ENCODE measurements at places on chromosomes 6 and 20.

DNA sequence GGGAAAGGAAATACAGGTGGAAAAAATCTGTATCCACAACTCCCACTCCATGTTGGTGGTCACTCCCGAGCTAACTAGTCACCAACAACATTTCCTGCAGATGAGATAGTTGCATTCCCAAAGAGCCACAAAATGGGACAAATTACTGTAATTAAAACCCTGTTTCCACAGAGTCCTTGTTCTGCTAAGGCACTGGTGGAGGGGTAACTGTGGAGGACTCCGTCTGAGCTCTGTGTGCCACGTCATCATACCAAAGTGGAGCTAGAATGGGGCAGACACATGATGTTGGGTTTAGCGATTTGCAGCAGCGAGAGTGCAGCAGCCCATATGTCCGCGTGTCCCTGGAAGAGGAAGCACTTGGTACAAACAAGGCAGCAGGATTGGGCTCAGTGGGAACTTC, 172.5 kb upstream of the KCNK16 start:
- DNase-seq = no peak

DNA sequence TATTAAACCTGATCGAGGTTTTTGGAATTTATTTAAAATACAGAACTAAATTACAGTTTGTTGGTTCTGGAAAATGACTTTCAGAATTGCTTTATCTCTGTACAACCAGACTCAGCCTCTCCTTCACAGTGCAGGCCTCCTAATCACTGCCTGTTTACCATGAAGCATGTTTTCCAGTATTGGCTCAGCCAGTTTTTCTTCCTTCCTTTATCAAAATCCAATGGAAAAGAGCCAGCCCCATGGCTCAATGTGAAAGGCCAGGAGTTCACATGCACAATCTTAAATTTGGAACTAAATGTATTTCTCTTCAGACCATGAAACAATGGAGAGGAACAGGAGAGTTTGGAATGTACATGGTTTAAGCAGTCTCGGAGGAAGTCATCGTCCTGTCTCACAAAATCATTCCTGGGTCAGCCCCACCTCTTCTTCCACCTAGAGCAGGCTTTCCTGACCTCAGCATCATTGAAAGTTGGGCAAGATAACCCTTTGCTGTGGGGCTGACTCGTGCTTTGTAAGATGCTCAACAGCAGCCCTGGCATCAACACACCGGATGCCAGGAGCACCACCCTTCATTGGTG, 680.9 kb upstream of the AGPAT4 start:
- DNase-seq = no peak

- no peak for DNase-seq
Observed at GRCh38 chr6:4930025-4930691, 73.7 kb downstream of the RPP40 start.

- no peak for DNase-seq
Observed at GRCh38 chr6:161141173-161141572, 132.7 kb downstream of the AGPAT4 start.

- no peak for DNase-seq
Observed at GRCh38 chr20:17595856-17596255, 26.0 kb downstream of the DSTN start.

GRCh38 chr20:13251904-13252297, 30.8 kb downstream of the ISM1 start:
- DNase-seq = no peak

DNA sequence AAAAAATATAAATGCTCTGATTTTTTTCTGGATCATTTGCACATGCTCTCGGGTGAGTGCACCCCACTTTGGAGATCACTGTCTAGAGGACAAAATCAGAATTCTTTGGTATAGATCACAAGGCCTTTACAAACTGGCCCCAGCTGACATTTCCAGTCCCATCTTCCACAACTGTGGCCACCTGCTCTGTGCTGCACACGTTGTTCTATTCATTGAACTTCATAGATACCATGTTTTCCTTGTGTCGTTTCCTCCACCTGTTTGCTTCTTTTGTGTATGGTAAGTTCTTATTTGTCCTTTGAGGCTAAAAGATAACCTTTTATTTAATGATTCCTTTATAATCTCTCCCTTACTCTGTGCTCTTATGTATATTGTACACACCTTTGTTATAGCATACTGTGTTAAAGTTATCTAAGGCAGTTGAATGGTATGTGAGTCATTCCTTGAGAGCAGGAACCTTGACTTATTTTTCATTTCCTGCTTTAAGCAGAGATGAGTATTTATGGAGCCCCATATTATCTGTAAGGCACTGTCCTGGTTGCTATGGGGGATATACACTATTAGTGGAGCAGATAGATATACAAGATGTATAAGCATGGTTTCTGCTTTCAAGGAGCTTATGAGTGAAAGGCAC, 12.0 kb upstream of the SLC17A5 start:
- no peak for DNase-seq

DNA sequence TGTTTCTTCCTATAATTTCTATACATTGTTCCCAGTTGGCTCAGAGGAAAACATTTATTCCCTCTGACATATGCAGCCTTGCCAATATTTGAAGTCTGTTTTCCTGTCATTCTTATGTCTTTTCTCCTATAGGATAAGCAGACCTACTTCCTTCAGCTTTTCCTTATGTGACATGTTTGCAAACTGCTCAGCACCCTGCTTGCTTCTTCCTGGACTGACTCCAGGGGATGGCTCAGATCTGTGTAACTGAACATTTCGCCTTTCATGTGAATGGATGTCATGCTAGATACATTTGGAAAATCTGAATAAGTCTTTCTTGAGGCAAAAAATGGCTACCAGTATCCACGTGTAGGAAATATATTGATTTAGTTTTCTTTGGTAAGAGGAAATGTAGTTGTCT, 113.2 kb downstream of the CARMIL1 start:
- DNase-seq = no peak
